ENCODE measurements at places on chromosomes 5 and 9.

DNA sequence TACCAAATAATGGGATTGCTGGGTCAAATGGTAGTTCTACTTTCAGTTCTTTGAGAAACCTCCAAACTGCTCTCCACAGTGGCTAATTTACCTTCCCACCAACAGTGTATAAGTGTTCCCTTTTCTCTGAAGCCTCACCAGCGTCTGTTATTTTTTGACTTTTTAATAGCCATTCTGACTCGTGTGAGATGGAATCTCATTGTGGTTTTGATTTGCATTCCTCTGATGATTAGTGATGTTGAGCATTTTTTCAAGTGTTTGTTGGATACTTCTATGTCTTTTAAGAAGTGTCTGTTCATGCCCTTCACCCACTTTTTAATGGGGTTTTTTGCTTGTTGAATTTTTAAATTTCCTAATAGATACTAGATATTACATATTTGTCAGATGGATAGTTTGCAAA is 28.4 kb upstream of the SUSD1 start:
- no peak for DNase-seq

- peak; percentile 86 for DNase-seq
Observed at GRCh38 chr9:130770679-130771442, 64.2 kb upstream of the ABL1 start.

GRCh38 chr5:106142116-106142515 is 1528.6 kb downstream of the EFNA5 start:
- DNase-seq, result no peak

GRCh38 chr9:18362901-18363685 is 110.9 kb upstream of the ADAMTSL1 start:
- no peak for DNase-seq

- DNase-seq, result no peak
Observed at GRCh38 chr5:59598547-59598874, 295.0 kb downstream of the PDE4D start.

GRCh38 chr5:67617051-67617450 is 420.5 kb upstream of the CD180 start:
- DNase-seq, result peak; percentile 15
